Breast epithelium (tissue), 4 donors: ENCODE measurements at places on chromosomes 3 and 15. TPM values are rescaled to one million over a fixed set of nuclear protein-coding genes. Genes with fewer than 3 reads are reported as not detected.

Gene ZNF662
- total RNA-seq: 8.2 TPM

Gene PKM
- 367 TPM for total RNA-seq

DNA sequence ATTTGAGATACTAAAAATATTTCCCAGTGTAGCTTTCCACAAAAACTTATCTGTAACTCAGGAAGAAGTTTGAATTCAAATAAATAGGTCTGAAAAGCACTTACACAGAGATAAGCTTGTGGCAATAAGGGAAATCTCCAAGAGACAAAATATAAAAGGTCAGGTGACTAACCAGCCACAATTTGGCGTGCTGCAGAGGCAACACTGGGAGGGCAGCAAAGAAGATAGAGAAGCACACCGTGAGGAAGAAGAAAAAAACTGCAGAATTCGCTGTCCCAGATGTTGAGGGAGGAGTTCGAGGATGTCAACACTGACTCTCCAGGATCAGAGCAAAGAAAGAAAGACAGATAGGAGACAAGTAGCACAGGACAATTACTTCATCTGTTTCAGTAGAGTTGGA, 204.4 kb downstream of the FMN1 start:
- DNase-seq: no peak

Gene GALNT15
- total RNA-seq: 68.5 TPM

- DNase-seq: no peak
These were observed 145.2 kb upstream of the NUDT16 start for GRCh38 chr3:131236421-131236820.

DNA sequence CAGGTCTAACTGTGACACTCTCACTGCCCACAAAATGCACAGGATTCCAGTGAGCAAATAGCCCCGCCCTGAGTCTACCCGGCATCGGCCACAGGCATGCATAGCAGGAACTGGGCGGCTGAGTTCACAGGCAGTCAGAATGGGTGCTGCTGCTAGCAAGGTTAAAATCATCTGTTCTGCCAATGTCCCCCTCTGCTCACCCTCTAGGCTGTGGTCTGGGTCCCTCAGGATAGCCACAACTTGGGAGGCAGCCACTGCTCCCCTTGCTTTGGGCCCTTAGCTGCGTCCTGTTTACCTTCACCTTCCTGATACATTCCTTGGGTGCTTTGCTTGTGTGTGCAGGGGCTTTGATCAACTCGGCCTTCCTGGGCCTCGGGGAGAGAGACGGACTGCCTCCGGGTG, 232.9 kb upstream of the RGMA start:
- peak; percentile 68 for DNase-seq

Gene IMP3
- 175 TPM for total RNA-seq

Gene CIDEC
- total RNA-seq: 1,697 TPM

DNA sequence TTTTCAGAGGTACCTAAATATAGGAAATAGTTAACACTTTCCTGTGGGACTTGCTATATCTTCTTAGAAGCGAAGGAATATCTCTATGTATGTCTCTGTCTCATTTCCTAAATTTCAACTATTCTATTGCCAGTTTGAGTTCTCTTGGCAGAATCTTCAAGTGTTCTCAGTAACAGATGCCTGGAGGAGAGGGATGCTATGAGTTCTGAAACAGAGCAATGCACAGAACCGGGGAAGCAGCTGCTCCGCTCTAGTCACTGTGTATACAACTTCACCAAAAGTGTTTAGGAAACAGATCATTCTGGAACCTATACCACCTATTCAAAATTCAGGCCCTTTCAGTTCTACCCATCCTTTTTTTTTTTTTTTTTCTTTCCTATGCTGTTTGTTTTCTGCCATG, 144.6 kb downstream of the RORA start:
- no peak for DNase-seq

Gene ECE2
- total RNA-seq: not detected

DNA sequence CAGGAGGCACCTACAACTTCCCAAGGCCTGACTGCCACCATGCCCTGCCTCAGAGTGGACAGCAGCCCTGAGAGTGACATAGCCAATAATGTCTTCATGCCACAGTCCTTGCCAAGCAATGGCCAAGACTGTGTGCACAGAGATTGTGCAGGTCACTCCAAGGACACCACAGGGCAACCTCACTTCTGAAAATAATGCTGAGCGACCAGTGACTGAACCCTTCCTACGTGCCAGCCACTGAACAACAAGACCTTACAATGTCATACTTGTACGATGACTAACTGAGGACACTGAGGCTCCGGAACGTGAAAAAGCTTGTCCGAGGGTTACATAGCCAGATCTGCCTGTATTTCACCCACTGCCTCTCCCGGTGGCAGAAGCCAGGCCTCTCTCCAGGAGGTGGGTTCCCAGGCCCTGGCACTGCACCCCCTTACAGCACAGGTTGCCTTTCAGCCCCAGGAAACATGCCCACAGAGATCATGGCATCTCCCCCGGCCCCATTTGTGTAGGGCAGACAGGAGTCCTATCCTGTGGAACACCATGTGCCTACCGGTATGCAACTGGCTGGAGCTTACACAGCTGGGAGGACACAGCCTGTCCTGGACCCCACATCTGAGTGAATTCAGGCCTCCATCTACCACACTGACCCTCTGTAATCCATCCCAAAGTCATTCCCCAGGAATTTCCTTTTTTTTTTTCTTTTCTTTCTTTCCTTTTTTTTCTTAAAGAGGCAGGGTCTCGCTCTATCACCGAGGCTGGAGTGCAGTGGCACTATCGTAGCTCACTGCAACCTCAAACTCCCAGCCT, 72.3 kb downstream of the SLC12A8 start:
- DNase-seq: no peak

- DNase-seq: no peak
These were observed 107.5 kb downstream of the SLC49A4 start for GRCh38 chr3:122902326-122902725.

- no peak for DNase-seq
These were observed 119.9 kb downstream of the NSMCE3 start for GRCh38 chr15:29149738-29150075.

Gene ST8SIA2
- 0.66 TPM for total RNA-seq
